ENCODE measurements at places on chromosomes 12 and 14.

- DNase-seq: peak; percentile 80
These were observed 835 bp downstream of the MYL6 start for GRCh38 chr12:56158926-56159461.

DNA sequence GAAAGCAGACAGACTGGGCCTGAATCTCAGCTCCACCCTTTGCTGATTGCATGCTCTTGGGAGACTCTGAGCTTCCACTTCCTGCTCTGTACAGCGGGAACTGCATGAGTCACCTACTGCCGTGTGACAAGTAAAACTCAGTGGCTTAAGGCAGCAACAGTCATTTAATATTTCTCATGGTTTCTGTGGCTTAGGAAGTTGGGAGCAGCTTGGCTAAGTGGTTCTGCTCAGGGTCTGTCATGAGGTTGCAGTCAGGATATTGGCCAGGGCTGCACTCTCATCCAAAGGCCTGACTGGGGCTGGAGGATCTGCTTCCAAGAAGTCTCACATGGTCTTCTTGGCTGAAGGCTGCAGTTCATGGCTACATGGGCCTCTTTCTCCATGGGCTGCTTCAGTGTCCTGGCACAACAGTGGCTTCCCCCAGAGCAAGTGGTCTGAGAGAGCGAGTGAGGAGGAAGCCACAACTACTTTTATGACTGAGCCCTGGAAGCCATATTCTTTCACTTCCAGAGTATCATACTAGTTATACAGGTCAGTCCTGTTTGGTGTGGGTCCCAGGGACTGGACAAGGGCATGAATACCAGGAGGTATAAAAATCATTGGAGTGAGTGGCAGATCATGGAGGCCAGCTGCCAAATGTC lies 49.7 kb downstream of the FAM222A start:
- DNase-seq: peak; percentile 90

DNA sequence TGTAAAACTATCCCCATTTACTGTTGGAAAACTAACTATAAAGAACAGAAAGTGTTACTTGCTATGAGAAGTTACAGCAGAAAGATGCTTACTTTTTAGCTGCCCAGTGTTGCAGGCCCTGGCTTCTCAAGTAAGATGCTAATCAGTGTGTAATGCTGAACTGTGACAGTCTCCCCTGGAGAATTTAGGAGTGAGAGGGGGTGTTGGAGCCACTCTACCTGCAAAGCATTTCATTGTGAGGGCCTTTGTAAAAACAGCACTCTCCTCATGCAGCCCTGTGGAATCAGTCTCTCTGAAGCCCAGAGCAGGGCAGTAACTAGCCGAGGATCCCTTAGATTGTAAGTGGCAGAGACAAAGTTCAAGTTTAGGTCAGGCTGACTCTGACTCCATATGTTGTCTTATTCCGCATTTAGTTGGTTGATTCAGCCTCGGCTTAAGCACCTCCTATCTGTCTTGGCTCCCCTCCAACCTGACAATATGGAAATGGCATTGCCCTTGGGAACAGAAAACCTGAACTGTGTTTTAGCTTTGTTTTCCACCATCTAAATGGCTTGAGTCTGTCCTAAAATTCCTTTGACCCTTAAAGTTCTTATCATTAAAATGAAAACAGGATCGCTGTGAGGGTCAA lies 141.3 kb downstream of the PRKCH start:
- peak; percentile 77 for DNase-seq

GRCh38 chr12:118850244-118850825 lies 131.0 kb upstream of the SRRM4 start:
- peak; percentile 7 for DNase-seq

DNA sequence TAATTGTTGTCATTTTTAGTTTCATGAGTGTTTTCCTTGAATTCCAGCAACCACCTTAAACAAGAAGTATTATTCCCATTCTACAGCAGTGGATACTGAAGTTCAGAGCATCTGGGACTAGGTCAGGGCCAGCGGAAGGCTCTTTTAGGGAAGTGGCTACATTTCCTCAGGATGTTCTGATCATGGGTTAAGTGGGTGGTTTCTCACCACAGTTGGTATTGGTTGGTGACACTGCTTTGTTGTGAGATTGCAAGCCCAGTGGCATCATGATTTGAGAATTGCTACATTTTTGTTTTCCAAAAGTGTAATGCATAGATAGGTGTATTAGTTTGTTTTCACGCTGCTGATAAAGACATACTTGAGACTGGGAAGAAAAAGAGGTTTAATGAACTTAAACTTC lies 47.1 kb downstream of the SYNE2 start:
- DNase-seq: no peak

GRCh38 chr12:104485651-104486362 lies 29.1 kb downstream of the CHST11 start:
- DNase-seq: no peak

GRCh38 chr12:51082561-51083125 lies 753 bp downstream of the CSRNP2 start:
- peak; percentile 24 for DNase-seq

- no peak for DNase-seq
These were observed 20.4 kb downstream of the VWF start for GRCh38 chr12:6104027-6104426.

DNA sequence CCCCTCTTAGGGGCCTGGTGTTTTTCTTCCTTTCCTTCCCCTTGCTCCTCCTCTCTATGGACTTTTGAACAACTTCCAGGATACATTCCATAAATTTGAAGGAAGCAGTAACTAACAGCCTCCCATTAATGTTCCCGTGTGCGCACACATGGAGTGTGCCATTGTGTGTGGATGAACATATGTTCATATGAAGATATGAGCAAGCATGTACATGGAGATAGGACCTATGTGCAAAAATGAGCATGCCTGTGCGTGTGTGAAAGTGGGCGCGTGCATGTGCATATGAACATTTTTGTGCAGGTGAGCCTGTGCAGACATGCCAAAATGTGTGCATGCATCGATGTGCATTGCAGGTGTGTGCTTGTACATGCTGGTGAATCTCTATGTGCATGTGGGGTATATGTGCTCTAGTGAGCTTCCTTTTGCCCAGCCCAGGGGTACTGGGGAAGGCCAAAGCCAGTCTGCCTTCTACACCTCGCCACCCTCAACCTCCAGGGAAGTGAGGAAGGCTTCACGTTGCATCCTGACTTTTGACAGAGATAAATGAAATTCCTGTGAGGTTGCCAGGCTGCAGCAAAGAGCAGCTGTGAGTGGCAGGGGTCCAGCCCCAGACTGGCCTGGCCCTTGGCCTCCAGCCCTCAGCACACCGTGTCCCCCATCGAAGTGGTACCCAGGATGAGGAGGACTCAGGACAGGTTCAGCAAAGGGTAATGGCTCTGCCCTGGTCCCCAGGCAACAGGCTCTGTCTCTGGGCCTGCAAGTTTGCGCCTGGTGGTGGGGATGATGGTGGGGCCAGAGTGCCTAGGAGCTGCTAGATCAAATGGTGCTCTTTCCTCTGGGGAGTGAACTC lies 21.1 kb upstream of the PGF start:
- no peak for DNase-seq

GRCh38 chr14:22978487-22978837 lies 3.9 kb downstream of the AJUBA start:
- DNase-seq: peak; percentile 22

DNA sequence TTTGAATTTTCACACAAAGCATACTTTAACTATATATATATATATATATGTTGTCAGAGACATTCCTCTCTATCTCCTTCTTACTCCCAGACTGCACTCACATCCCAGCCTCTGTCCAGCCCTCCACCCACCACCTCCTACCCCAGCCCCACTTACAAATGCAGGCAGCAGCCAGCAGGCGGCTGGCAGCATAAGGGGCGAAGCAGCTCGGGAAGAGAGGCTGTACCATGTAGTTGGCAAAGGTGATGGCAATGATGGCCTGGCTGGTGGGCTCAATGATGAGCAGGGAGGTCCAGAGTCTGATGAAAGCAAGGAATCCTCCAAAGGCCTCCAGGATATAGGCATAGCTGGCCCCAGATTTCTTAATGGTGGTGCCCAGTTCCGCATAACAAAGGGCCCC lies 2.5 kb downstream of the SLC7A7 start:
- DNase-seq: no peak

- no peak for DNase-seq
These were observed 354.9 kb downstream of the TMEM121 start for GRCh38 chr14:105881021-105881930.

DNA sequence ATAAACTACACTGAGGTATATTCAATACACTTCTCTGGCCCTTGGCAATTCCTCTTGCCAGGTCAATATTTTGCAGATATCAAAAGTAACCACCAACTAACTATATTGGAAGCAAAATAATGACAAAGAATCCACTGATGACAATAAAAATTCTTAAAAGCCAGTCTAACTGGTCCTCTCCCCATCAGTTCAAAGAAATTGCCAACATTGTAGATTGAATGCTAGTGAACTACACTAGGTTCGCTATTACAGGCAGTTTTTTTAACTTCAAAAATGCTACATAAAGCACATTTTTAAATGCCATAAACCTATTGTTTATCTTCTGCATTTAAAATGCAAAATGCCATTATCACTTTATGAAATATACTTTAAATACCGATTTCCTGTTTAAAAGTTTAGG lies 4.0 kb downstream of the CDK17 start:
- no peak for DNase-seq

DNA sequence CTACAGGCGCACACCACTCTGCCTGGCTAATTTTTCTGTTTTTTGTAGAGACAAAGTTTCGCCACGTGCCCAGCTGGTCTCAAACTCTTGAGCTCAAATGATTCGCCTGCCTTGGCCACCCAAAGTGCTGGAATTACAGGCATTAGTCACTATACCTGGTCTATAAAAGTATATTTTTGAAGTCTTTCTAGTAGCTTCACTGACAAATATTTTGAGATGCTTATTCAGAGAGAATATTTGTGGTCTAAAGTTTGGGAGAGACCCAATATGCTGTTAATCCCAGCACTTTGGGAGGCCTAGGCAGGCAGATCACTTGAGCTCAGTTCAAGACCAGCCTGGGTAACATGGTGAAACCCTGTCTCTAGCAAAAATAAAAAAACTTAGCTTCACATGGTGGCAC lies 22.0 kb upstream of the PPP1R12A start:
- no peak for DNase-seq

DNA sequence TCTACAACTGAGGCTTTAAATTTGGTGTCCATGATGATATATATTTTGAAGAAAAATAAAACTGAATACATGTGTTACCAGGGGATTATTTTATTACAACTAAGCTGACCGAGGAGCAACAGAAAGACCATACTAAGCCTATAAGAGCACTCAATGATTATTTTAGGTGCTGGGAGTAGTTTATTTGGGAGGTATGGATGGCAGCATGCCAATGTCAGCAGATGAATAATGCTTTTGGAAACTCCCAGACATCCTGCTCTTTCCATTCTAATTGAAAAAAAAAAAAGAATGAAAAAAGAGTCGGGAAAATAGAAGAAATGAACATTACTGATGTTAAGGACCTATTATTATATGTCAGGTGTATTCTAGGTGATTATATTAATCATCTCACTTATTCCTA lies 441.2 kb downstream of the BTG1 start:
- peak; percentile 79 for DNase-seq

DNA sequence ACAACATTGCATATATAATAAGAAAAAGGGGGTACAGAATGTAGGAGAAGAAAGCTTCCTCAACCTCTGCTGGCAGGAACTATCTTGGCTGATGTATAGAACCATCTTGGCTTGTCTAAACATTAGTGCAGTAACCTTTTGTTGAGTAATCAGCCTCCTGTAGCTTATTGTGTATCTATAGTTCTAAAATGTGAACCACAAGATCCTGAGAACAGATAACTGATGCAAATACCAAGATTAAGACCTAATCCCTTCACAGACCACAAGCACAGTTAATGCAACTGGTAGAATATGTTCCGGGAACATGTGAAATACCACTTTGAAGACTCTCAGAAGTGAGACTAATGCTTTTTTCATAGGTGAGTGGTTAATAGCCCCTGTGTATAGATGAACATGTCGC lies 50.7 kb upstream of the KCNC2 start:
- DNase-seq: no peak

- no peak for DNase-seq
These were observed 12.6 kb upstream of the CYP46A1 start for GRCh38 chr14:99671235-99672224.

GRCh38 chr12:89280833-89281538 lies 71.3 kb downstream of the DUSP6 start:
- DNase-seq: peak; percentile 20

DNA sequence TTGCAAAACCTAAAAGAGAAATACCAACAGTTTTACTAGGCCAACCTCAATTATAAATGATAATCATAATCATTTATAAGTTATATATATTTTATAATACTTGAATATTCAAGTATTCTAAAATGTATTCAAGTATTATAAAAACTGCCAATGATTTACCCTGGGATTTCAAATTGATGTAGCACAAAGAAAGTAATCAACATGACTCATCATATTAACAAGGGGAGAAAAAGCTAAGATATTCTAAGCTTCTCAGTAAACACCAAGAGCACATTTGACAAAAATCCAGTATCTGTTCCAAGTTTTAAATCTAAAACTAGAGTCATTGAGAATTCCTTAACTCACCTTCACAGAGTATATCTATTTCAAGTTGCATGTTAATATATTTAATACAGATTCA lies 56.1 kb downstream of the CAPZA3 start:
- DNase-seq: no peak

DNA sequence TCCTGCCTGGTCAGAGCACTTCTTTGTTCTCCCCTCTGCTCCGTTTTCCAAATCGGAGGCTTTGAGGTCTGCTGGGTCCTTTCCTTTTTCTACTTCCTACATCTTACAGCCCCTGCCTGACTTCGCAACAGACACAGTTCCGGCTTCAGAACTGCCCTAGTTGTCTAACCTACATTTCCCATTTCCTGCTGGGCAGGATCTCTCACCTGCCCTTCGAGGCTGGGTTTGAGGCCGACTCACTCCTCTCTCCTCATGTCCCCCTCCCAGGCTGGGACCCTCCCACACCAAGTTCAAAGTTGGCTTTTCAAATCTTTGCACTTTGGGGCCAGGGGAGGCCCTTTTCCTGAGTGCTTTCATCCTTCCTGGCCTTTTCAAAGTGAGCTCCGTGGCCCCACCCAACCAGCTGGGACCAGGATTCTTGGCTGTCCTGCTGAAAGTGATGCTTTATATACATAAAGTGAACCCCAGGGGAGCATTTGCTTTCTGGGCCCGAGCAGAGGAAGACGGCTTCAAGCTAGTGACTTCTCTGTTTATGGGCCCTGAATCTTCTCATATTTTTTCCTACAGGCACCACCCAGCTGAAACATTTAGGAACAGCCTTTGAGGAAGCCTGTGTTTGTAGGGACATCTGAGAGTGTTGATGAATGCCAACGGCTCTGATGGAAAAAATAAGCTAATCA lies 281.0 kb upstream of the CRY1 start:
- no peak for DNase-seq

Data from epithelial cell of esophagus (primary cell).